ENCODE measurements at places on chromosomes 2 and 18. TPM values are rescaled to one million over a fixed set of nuclear protein-coding genes. Genes with fewer than 3 reads are reported as not detected.

DNA sequence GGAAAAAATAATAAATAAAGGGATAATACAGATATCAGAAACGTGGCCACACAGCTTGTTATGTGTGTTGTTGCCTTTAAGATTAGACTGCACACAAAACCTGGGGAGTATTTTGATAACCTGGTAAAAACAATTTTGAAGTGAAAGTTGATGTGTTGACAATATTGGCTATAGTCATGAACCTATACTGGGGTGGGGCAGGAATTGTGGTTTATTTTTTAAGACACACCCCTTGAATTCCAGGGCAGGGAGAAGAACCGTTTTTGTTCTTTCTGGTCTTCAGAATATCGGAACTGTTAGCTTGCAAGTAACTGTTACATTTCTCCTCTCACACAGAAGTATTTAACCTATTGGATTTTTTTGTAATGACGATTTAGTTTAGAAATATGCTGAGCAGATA, 80.4 kb downstream of the LIMS1 start:
- no peak for DNase-seq

- no peak for DNase-seq
Measured at GRCh38 chr18:36745219-36745975, 83.4 kb downstream of the TPGS2 start.

DNA sequence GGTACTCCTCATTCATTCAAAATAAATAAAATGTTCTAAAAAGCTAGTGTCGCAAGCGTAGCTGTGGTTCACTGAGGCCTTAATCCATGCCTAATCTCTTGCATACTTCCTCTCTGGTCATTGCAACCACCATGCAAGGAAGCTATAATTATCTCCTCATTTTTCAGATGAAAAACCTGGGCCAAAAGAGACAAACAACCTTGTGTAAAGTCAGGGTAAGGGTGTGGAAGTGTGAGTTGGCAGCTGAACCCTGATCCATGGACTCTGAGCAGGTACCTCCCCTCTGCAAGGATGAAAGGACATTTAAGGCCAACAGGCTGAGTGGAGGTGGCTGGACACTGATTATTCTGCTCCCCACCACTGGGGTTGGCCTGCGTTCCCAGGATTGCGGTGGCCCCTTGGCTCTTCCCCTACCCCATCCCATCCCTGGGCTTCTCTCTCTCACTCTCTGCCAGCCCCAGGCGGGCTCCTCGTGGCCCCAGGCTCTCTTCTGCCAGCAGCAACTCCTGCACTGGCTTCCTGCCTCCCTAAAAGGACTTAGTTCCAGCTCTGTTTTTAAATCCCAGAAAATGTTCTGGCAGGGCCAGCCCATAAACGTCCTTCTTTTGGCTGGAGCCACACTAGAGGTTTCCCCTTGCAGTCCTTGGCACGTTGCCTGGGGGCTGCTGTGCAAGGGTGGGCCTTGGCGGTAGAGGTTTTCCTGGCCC, 72.0 kb upstream of the AFF3 start:
- no peak for DNase-seq

KRTCAP3 gene
- 0.60 TPM for total RNA-seq

RGPD8 gene
- total RNA-seq, result 4.8 TPM

GRCh38 chr2:240339411-240340360, 95.8 kb upstream of the GPC1 start:
- DNase-seq, result no peak

SMIM21 gene
- total RNA-seq, result not detected

CD207 gene
- 0.41 TPM for total RNA-seq

DNA sequence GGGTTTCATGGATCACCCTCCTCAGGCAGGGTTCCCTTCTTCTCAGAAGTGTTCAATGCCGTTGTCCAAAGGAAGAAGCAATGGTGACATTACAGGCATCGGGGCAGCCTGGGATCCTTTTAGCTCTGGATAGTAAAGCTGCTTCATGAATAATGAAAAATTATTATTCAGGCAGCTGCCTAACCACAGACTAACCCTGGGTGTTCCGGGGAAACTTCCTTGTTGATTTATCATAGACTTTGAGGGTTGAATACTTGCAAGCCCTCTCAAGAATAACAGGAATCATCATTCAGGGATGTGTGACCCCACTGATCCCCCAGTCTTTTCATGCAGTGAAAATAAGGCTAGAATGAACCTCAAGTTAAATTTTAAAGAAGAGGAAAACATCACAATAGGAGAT, 419.4 kb downstream of the MEIS1 start:
- no peak for DNase-seq

FAM98A gene
- total RNA-seq, result 88.0 TPM

CD8B2 gene
- not detected for total RNA-seq

DNA sequence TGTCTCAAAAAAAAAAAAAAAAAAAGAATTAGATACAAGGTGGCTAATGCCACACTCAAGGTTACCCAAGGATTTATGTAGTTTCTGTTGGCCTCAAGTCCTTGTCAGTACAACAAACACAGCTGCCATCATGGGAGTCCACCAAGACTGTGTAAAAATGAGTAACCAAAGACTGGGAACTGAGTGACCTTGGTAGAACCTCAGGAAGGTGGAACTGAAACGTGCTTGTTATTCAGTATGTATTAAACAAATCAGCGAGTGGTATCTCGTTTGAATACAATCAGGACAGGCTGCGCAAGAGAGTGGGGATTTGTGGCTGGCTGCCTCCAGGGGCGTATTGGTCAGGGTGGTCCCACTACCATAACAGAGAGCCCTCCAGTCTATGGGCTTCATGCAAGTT, 1.6 kb upstream of the SFTPB start:
- no peak for DNase-seq

LTBP1 gene
- total RNA-seq, result 90.4 TPM

GRCh38 chr2:34907812-34908211, 1308.7 kb upstream of the FAM98A start:
- DNase-seq, result no peak

DNA sequence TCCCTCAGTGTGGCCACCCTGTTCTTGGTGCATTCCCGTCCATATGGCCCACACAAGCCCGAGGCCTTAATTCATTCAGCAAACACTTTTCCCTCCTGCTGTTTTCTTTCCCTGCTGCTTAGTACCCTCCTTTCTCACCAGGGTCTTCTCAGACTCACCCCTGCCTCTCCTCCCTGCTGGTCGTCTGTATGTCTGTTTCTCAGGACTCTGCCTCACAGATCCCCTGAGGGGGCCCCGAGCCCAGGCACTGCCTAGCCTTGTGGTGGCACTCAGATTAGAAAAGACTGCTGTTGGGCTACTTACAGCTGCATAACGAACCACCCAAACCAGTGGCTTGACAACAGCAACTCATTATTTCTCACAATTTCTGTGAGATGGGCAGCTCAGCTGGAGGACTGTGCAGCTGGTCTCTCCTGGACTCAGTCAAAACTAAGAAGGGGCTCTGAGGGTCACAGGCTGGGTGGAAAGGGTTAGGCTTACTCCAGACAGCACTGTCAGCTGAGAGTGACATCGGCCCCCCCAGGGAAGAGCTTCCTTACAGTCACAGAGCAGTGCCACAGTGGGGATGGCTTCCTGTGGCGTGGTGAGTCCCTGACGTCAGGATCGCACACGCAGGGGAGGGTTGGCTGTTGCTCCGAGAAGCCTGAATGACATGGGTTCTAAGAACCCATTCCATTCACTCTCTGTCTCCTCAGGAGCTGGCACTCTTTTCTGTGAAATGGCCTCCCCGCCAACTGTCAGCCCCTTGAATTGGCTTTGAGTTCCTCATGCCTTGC, 139.0 kb downstream of the UXS1 start:
- no peak for DNase-seq

GRCh38 chr2:25305775-25306174, 36.0 kb downstream of the DNMT3A start:
- DNase-seq, result no peak
